ENCODE measurements at places on chromosomes 5 and 9.
A peak's percentile ranks its signal among the peaks of the same experiment; 100 is the strongest.

DNA sequence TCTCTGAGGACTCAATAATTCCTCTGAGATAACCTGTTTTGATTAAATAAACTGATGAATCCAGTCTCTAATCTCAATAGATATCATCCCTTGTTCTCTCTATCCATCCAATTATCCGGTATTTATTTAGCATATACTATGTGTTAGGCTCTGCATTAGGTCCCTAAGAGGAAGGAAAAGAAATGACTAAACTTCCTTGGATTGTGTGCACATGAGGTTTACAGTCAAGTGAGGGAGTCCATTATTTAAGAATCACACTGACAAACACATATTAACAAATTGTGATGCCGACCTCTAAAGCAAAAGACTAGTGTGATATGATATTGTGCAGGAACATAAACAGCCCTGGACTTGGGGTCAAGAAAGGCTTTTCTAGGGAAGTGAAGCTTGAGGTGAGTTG is 140.8 kb downstream of the HMHB1 start:
- no peak for DNase-seq

- no peak for DNase-seq
These were observed 45.7 kb upstream of the FANCC start for GRCh38 chr9:95363051-95363841.

DNA sequence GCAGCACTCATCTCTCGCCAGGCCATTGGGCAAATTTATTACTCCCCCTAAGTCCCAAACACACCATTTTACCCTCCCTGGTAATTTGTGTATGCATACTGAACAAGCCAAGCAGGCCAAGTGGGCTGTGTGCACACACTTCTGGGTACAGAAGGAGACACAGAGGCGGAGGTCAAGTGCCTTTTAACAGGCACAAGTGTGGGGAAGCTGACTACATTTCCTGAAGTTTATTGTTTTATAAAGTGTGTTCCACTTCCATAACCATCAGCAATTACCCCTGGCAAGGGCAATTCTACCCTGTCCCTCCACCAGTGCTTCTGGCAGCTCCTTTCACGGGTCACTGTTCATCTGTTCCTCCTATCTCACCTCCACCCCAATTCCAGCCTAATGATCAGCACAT is 93.9 kb downstream of the SETX start:
- DNase-seq: no peak

DNA sequence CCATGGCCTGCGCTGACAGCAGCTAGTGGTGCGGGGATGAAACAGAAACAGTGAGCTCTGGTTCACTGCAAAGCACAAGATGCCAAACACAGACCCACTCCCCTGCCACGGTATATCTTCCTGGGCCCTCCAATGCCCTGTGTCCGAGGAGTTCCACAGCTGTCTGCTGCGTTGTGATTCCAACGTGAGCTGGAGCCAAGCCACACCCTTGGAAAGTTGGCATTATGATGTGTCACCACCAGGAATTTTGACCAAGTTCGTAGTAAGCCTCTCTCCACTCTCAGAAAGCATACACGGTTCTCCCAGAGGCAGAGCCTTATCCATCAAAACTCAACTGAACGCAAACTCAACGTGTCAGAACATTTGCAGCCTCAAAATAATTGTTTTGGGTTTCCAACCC is 55.6 kb downstream of the MACROH2A1 start:
- DNase-seq: no peak

DNA sequence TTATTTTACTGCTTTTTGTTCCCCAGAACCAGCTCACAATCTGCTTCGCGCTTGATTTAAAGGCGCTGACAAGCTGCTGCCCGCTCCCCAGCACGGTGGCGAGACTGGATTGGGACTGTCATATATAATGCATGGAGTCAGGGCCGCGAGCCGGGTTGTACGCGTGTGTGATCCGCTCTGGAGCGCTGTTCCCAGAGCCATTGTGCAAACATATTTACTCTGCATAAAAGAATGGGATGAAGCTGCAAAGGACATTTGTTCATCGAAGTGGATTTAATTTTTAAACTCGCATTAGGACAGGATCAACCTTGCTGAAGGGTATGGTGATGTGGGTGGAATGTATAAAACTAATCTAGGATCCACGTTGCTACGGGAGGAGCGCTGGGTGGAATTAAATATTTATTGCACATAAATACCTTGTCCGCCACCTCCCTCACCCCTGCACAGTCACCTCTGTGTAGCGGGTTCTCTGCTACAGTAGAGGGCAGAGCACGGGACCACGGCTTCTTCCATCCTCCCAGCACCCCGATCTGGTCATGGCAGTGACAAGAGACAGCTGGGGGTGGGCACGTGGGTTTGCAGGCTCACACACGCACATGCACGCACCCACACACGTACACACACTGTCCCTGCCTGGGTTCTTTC is 18.1 kb upstream of the FCN1 start:
- no peak for DNase-seq

DNA sequence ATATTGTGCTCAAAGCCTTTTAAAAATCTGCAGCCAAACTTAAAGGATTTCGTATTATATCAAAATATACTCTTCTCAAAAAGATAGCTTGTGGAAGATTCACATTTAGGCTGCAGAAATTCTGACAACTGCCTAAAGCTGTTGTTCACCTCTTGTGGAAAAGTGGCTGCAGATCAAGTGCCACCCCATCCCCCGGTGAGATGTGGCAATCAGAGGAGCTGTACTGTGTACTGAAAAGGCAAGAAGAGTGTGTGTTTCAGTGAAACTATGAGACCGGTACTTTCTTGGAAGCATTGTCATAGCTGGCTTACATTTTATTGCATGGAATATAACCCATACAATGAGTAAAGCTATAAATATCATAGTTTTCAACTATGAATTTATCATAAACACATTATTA is 64.3 kb downstream of the CDH18 start:
- DNase-seq: no peak

- no peak for DNase-seq
These were observed 122.3 kb upstream of the CDH10 start for GRCh38 chr5:24767086-24767485.

DNA sequence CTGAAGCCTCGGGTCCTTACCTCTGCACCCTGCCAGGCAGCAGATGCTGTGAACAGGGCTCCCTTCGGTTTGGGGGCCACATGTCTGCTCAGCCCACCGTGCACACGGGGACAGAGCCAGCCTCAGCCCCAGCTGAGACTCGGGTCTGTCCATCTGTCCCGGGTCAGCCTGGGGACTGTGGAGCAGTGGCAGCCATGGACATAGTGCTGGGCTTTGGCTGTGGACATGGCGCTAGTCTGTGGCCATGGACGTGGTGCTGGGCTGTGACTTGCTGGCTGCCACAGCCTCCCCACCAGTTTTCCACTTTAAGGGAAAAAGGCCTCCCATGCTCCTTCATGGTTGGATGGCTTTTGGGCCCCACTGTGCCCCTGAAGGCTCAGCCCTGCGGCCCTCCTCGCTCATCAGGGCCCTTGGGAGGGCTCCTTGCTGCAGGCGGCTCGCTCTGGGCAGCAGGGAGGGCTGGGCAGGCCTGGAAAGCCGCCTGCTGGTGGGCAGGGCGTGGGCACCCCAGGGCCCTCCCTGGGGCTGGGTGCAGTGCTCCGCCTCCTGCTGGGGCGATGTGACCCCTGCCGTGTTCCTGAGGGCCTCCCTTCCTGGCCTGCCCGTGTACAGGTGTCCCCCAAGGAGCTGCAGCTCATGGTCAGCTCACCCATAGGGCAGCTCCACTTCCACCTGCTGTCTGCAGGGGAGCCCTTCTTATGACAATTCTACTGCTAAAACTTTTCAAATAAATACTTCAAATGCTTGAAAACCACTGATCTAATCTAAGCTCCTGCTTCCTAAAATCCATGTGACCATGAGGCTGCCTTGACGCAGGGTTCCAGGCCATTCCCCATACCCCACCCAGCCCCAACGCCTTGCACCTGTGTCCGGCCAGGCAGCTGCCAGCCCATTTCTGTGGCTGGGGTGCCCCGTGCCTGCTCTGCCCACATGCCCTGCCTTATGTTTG is 112.1 kb upstream of the LMX1B start:
- no peak for DNase-seq

- DNase-seq: no peak
These were observed 44.7 kb upstream of the NKD2 start for GRCh38 chr5:963673-964531.

GRCh38 chr9:126051446-126052130 is 275.0 kb upstream of the MVB12B start:
- DNase-seq: no peak

DNA sequence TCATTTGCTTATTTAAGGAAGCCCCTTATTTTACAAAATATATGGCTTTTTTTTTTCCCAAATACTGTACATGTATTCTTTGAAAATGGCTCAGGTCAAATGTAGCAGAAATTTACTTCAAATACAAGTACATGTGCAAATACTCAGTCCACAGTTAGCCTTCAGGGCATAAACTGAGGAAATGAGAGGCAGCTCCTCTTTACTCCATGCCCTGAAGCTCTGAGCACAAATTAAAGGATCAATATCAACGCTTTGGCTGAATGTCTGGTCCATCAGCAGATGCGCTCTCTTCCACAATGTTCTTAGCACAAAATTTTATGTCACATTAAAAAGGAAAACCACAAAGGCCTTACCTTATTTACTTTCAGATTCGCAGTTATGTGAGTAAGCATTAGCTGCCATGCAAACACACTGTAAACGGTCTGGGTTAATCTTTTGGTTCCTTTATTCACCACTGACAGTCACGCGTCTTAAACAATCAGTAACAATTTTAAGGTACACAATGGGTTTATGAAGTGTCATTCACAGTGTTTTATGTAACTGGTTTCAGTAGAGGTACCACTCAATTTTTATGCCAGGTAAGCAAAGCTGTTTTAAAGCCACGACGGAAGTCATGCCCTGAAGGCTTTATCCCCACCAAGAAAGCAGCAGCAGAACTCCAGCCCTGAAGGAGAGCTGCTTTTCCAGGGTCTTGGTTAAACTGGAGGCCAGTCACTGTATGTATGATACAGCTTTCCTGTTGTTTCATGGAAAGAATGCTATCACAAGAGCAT is 103.4 kb downstream of the OTULIN start:
- DNase-seq: peak; percentile 98

- no peak for DNase-seq
These were observed 41.2 kb upstream of the ABCA1 start for GRCh38 chr9:104969116-104969515.

DNA sequence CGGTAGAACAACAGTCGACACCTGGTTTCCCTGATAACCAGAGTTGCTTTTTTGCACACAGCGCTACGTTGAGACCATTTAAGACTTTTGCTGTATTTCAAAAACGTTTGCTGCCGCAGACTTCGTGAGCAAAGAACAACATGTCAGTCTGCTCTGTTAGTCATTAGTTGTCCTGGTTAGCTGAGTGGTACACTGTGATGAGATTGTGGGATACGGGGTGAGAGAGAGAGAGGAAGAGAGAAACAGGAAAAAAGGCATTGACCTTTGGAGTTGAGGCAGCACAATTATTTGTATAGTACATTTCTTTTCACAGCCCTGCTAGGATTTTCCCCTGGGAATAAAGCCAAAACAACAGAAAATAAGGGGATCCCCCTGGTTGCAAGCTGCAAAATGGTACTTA is 306.1 kb upstream of the WWC1 start:
- DNase-seq: no peak

GRCh38 chr5:17076272-17076671 is 140.2 kb upstream of the MYO10 start:
- no peak for DNase-seq

DNA sequence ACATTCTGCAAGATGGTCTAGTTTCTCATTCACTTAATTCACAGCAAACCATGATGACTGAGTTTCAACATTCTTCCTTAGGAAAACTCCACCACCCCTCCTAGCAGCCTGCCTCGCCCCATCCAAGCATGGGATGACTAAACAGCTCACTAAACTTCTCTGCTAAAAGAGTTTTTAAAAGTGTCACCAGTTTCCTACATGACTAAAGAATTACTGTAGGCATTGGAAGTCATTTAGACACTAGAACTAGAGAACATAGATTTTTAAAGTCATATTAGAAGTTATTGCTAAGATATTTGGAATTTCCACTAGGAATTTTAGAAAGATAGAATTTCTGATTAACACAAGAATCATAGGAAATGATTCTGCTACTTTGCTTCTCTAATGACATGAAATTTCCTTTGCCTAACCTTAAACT is 5.5 kb upstream of the ESM1 start:
- no peak for DNase-seq

DNA sequence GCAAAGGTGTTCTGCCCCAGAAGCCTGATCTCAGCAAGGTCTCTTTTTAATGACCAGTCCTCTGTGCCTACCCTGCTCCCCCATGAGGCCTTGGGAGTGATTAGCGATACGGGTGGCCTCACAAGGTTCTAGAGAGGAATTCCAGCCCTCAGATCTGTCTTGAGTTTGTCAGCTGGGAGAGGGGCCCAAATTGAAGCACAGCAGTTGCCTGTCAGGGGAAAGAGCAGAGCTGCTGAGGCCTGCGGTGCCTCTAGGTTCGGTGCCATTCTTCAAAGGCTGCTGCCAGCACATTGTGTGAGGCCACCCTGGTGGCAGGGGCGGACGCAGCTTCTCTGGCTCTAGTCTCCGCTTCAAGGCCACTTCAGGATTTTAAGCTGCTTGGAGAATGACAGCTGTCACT is 85.7 kb upstream of the GRIA1 start:
- DNase-seq: no peak

DNA sequence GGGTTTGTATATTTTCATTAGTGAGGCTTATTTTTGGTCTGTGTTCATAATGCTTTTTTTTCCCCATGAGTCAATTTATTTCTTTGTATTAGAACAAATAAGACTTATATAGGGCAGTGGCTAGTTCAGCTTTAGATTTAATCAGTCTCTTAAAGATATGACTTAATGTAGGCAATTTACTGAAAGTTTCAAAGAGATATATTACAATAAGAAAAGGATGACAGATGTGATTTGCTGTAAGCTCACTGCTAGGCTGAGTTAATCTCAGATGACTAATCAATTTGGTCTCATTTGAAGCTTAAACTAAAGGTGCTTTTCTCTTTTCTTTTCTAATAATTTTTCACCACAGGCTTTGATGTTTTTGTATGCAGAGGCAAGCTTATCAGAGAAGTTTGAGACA is 291.8 kb upstream of the DAP start:
- DNase-seq: no peak

GRCh38 chr5:146273109-146273508 is 65.5 kb upstream of the POU4F3 start:
- DNase-seq: no peak

DNA sequence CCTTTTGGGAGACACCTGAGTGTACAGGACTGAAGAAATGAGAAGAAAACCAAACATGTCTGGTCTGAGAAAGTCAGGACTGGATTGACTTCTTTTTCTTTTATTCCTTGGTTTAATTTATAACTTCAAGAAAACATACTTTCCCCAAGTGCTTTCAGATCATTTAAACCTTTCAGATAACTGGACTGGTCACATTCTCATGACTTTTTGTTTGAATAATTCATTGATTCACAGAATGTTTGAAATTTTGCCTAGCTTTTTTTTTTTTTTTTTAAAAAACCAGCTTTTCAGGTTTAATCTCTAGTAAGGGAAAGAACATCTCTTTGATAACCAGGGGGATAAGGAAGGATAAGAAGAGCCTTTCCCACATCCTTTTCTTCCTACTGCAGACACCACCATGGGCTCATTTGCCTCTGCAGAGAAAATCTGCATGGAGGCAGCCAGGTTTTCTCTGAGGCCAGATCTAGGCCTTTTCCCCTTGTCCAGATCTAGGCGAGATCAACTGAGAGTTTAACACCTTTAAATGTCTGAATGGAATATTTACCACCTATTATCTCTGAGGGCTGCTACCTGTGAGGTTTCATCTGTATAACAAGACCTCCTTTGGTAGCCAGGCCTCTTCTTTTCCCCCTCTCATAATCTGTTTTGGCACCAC is 45.0 kb upstream of the SLC28A3 start:
- no peak for DNase-seq

GRCh38 chr5:129400395-129400983 is 59.6 kb upstream of the ADAMTS19 start:
- peak; percentile 1 for DNase-seq
